ENCODE measurements at places on chromosomes 6 and 20.

GRCh38 chr20:12702312-12702711 lies 306.5 kb upstream of the SPTLC3 start:
- no peak for DNase-seq

GRCh38 chr20:62772990-62773844 lies 23.1 kb upstream of the MRGBP start:
- DNase-seq: peak; percentile 22

GRCh38 chr6:35544769-35545361 lies 32.2 kb upstream of the TULP1 start:
- no peak for DNase-seq

- no peak for DNase-seq
Observed at GRCh38 chr20:51969191-51969590, 166.9 kb upstream of the SALL4 start.

DNA sequence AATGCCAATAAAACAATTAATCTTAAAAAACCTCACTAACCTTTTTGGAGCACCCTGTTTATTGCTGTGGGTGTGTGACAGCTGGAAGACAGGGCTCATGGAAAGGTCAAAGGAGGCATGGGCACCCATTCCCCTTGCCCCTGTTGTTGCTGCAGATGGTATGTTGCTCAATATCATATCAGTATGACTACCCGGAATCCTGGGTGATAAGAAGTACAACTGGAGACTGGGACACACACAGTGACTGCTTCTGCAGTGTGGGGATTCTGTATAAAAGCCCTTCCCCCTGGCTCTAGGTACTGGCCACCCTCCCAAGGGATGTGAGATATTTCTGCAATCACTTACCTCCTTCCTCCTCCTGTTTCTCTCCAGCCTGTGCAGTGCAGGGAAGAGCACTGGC lies 47.3 kb upstream of the IL20RA start:
- DNase-seq: no peak

DNA sequence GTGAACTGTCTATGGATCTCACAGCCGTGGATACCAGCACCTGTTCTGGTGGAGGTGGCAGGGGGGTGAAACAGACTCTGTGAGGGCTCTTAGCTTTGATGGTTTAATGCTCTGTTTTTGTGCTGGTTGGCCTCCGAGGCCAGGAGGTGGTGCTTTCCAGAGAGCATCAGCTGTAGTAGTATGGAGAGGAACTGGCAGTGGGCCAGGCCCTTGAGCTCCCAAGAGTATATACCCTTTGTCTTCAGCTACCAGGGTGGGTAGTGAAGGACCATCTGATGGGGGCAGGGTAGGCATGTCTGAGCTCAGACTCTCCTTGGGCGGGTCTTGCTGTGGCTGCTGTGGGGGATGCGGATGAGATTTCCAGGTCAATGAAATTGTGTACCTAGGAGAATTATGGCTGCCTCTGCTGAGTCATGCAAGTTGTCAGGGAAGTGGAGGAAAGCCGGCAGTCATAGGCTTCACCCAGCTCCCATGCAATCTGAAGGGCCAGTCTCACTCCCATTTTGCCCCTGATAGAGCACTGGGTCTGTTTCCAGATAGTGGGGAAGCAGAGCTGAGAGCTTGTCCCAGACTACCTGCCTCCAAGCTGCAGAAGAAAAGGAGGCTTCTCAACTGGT lies 102.7 kb upstream of the AHI1 start:
- DNase-seq: no peak

GRCh38 chr6:56062836-56063235 lies 184.5 kb downstream of the COL21A1 start:
- no peak for DNase-seq

DNA sequence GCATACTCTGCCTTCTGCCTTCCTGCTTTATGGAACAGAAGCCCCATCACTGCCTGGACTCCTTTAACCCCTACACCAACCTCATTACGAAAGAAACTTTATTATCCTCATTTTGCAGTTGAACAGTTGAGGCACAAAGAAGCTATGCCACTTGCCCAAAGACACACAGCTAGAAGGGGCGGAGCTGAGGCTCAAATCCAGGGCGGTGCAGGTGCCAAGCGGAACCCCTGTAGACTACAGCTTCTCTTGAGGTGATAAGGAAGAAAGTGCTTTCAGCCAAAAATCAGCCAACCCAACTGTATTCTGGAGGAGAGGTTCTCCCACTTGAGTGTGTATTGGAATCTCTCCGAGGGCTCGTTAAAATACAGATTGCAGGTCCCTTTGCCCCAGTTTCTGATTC lies 90.5 kb downstream of the PRND start:
- no peak for DNase-seq

DNA sequence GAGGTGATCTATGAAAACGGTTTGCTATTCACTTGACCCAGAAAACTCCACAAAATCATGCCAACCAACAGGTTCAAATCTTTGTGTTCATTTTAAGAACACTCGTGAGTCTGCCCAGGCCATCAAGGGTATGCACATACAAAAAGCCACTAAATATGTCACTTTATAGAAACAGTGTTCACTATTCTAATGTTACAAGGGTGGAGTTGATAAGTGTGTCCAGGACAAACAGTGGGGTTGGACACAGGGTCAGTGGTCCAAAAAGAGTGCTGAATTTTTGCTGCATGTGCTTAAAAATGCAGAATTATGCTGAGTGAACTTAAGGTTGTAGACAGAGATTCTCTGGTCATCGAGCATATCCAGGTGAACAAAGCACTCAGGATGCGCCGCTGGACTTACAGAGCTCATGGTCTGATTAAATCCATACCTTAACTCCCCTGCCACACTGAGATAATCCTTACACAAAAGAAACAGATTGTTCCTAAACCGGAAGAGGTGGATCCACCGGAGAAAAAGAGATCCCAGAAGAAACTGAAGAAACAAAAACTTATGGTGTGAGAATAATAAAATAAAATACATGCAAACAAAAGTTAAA lies 23.5 kb downstream of the KIAA0408 start:
- DNase-seq: no peak

DNA sequence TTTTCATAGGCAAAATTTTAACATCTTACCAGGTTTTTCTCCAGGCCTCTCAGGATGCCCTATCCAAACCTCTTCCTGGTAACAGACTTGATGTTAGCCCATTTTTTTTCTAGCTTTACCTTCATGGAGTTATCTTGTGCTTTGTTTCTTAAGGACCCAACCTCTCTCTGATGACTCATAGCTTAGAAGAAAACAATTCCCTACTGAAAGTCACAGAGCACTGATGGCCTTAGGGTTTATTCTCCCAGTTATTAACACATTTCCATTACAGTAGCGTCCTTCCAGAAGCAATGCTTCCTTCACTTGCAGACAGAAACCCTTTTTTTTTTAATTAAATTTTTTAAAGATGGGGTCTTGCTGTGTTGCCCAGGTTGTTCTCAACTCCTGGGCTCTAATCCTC lies 79.4 kb downstream of the IYD start:
- no peak for DNase-seq

DNA sequence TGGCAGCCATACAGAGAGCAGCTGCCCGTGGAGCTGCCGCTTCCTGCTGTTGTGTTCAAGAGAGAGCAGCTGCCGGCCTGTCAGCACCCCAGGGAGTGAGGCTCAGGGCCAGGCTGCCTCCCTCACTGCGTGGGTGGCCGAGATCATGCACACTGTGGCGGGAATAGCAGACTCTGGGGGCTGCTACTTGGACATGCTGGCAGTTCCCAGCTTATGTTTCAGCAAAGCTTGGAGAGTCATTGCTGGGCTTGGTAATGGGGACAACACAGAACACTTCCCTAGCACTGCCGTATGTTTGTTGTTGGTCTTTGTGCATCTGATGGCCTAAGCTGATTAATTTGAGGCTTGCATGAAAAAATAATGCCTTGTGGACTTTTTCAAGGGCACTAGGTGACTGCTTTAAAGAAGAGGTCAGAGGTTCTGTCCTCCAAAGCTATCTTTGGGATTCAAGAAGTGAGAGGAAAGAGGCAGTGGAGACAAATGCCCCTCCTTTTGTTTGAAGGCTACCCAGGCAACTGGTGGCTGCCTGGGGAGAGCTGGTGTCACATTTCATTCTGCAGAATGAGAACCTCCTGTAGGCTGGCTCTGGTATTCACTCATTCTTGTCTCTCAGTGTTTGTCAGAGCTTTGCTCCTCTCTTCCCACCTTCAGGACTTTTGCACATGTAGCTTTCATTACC lies 18.8 kb downstream of the MRAP2 start:
- DNase-seq: no peak

DNA sequence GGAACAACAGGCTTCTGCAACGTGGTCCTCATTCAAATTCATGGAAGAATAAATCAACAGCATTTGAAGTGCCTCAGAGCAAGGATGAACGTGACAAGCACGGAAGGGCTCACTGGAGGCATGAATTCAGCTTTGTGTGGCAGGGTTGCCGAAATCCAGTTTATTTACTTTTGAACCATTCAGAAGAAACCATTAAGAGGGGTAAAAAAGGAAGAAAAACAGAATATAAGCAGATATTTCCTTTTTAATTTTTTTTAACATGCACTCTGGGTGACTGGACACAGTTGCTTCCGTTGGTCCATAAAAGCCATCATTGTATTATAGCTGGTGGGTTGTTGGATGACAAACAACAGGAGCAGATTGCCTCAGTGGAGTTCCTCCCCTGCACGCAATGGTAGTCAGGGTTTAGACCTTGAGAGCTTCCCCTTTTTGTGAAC lies 17.3 kb upstream of the SNRPB2 start:
- DNase-seq: peak; percentile 8

DNA sequence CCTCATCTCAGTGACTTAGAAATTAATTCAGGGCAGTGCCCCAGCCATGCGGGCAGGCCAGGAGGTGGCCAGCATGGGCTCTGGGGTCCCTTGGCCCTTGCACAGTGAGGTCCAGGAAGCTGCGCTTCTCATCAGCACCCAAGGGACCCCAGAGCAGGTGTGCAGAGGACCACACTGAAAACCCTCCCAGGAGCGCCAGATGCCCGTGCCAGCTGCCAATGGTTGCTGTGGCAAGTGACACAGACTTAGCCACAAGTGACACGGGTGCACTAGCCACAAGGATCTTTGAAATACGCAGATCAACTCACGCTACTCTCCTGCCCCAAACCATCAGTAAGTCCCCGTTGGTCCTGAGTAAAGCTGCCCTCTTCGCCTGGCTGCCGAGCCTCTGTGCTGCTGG lies 88.1 kb downstream of the ERMARD start:
- no peak for DNase-seq

DNA sequence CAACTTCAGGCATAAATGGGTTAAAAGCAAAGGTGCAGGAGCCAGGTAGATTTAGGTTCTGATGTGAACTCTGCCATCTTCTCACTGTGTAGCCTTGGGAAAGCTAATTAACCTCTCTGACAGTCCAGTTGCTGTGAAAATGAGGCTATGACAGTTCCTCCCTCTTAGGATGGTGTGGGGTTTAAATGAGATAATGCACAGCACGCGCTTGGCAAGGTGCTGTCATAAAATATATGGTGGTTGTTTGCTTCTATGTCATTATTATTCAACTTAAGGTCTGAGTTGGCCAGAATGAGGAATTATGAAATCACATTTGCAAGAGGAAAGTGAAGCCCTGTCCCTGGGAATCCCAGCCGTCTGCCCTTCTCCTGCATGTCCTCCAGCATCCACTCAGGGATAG lies 15.5 kb upstream of the BCAS1 start:
- DNase-seq: no peak

DNA sequence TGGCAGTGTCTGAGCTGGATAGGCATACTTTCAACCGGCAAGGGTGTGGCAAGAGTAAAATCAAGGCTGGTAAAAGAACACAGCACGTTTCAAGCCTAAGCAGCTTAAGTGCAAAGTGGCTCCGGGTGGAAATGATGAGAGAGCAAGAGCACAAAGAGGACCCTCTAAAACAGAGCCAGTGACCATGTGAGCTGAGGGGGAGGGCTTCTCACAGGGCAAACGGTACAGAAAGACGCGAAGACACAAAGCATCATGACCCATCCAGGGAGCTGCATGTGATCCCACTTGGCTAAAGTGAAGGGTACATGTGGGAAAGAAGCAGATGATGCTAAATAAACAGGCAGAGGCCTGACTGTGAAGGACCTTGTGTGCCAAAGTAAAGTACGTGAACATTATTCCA lies 25.7 kb downstream of the FKBP5 start:
- DNase-seq: no peak

DNA sequence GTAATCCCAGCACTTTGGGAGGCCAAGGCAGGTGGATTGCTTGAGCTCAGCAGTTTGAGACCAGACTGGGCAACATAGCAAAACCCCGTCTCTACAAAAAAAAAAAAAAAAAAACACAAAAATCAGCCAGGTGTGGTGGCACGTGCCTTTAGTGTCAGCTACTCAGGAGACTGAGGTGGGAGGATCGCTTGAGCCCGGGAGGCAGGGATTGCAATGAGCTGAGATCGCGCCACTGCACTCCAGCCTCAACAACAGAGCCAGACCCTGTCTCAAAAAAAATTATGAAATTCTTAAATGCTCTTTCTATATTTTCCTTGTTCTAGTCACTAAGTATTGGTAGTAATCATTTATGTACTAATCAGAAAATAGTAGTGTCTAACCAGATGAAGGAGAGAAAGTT lies 30.6 kb downstream of the SYTL3 start:
- DNase-seq: no peak

DNA sequence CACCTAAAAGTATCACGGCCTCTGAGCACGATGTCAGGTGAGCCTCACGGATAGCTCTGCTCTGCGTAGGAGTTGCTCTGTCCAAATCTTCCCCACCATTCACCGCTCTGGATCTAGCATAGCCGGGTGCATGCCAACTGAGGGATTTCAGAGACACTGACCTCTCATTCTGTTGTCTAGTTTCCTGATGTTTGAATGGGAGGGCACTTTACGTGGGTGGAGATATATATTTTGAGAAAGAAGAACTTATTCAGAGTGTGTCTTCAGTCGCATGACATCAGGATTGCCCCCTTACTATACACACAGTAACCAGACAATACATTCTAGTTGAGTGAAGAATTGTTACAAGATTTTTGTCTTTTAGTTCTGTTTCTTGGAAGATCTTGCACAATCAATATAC lies 96.5 kb upstream of the CITED2 start:
- DNase-seq: peak; percentile 66

GRCh38 chr6:15411766-15412165 lies 165.9 kb downstream of the JARID2 start:
- DNase-seq: no peak

- DNase-seq: peak; percentile 77
Observed at GRCh38 chr20:53940907-53941545, 129.4 kb downstream of the BCAS1 start.

DNA sequence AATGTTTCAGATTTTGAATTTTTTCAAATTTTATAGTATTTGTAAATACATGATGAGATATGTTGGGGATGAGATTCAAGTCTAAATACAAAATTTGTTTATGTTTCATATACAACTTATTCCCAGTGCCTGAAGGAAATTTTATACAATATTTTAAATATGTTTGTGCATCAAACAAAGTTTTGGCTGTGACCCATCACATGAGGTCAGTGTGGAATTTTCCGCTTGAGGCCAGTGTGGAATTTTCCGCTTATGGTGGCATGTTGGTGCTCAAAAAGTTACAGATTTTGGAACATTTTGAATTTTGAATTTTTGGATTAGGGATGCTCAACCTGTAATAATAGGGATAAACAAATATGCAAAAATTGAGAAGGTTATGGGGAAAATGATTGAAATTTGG lies 356.6 kb upstream of the JAG1 start:
- no peak for DNase-seq

All from inflammatory macrophage treated with lipopolysaccharide for 4 hours (primary cell).